ENCODE measurements at places on chromosomes 4 and X. TPM values are rescaled to one million over a fixed set of nuclear protein-coding genes. Genes with fewer than 3 reads are reported as not detected.

Gene ACTRT1
- total RNA-seq = not detected

Gene ADGRA3
- 67.8 TPM for total RNA-seq

Gene MAGEA10
- not detected for total RNA-seq

Gene SPIN2A
- 2.6 TPM for total RNA-seq

Gene SULT1B1
- 1.2 TPM for total RNA-seq

Gene HEPH
- total RNA-seq = 48.4 TPM

Gene HSFX4
- not detected for total RNA-seq

Gene ADGRL3
- 70.1 TPM for total RNA-seq

Gene GPR119
- not detected for total RNA-seq

Gene NEUROG2
- not detected for total RNA-seq

Gene COL4A6
- total RNA-seq = 39.0 TPM

Gene CFAP99
- not detected for total RNA-seq

Gene P2RY4
- total RNA-seq = 0.74 TPM

Gene GAGE12F
- not detected for total RNA-seq

Gene UGT2A1
- total RNA-seq = not detected

Gene APLN
- total RNA-seq = 1.8 TPM

Gene ASB11
- total RNA-seq = 0.74 TPM

Gene RTL3
- total RNA-seq = 0.95 TPM

Gene STBD1
- total RNA-seq = 9.1 TPM

Gene FAT1
- total RNA-seq = 215 TPM

Gene OSTC
- 150 TPM for total RNA-seq

Gene CFAP47
- total RNA-seq = 0.37 TPM

Gene DOCK11
- 50.4 TPM for total RNA-seq

Gene PRRG3
- 15.2 TPM for total RNA-seq

Gene NIPAL1
- 13.7 TPM for total RNA-seq

Gene RUFY3
- total RNA-seq = 137 TPM

Gene POLR2B
- 154 TPM for total RNA-seq

Gene GLRB
- total RNA-seq = 8.9 TPM

Gene PDLIM3
- total RNA-seq = 456 TPM
